ENCODE measurements at places on chromosomes 5 and 9. TPM values are rescaled to one million over a fixed set of nuclear protein-coding genes. Genes with fewer than 3 reads are reported as not detected.

The SIT1 gene
- total RNA-seq, result not detected

The IL5 gene
- total RNA-seq, result not detected

The DENND4C gene
- total RNA-seq, result 23.4 TPM

The BICD2 gene
- total RNA-seq, result 34.3 TPM

The CD14 gene
- total RNA-seq, result 10.8 TPM

The CPLANE1 gene
- total RNA-seq, result 11.9 TPM

The IFNA2 gene
- not detected for total RNA-seq

GRCh38 chr5:9156282-9156681 lies 389.6 kb downstream of the SEMA5A start:
- no peak for DNase-seq

DNA sequence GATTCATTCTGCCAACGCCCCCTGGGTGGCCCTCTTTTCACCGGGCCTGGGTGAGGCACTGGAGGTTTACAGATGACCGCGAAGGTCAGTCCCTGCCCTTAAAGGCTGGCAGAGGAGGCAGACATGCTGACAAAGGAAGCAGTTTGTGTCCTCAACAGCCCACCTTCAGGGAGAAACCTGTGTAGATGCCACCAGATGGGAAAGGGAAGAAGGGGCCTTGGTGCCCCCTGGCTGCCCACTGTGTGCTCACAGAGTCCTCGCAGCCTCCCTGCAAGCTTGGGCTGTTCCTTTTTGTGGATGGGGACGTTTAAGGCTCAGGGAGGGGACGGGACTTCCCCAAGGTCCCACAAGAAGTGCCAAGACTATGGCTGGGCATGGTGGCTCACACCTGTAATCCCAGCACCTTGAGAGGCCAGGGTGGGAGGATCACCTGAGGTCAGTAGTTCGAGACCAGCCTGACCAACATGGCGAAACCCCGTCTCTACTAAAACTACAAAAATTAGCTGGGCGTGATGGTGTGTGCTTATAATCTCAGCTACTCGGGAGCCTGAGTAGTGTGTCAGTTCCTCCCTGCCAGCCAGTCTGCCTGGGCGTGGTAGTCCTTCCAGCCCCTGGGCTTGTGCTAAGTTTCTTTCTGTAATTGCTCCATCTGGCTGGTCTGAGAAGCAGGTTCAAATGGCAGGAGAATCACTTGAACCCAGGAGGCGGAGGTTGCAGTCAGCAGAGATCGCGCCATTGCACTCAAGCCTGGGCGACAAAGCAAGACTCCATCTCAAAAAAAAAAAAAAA lies 36.2 kb downstream of the NEK6 start:
- no peak for DNase-seq

- DNase-seq, result no peak
Measured at GRCh38 chr9:107397076-107398044, 92.2 kb downstream of the KLF4 start.

GRCh38 chr9:72590824-72591223 lies 69.4 kb downstream of the TMC1 start:
- DNase-seq, result no peak

DNA sequence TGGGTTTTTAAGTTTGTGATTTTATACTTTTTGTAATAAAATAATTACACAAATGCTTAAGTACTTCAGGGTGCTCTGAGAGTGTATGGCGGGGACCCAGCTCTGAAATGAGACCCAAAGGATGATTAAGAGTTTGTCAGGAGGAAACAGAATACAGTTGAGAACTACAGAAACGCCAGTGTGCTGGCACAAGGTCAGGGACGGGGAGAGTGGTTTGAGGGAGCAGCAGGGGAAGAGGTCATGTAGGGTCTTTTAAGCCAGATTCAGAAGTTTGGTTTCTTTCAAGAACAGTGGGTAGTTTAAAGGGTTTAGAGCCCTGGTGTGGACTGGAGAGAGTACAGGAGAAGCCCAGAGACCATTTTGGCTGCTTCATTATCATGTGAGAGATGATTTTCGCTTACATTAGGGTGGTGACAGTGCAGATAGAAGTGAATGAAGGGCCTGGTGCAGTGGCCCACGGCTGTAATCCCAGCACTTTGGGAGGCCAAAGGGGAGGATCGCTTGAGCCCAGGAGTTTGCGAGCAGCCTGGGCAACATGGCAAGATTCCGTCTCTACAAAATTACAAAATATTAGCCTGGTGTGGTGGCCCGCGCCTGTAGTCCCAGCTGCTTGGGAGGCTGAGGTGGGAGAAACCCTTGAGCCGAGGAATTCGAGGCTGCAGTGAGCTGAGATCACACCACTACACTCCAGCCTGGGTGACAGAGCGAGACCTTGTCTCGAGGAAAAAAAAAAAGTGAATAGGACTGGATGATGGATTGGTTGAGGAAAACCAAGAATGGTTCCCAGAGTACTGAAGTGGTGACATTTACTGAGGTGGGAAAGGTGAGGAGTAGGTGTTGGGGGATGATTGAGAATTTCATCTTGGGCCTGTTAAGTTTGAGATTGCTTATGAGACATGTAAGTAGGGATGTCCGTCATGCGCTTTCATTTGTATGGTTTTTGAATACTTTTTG lies 1.4 kb upstream of the ETF1 start:
- DNase-seq, result no peak

DNA sequence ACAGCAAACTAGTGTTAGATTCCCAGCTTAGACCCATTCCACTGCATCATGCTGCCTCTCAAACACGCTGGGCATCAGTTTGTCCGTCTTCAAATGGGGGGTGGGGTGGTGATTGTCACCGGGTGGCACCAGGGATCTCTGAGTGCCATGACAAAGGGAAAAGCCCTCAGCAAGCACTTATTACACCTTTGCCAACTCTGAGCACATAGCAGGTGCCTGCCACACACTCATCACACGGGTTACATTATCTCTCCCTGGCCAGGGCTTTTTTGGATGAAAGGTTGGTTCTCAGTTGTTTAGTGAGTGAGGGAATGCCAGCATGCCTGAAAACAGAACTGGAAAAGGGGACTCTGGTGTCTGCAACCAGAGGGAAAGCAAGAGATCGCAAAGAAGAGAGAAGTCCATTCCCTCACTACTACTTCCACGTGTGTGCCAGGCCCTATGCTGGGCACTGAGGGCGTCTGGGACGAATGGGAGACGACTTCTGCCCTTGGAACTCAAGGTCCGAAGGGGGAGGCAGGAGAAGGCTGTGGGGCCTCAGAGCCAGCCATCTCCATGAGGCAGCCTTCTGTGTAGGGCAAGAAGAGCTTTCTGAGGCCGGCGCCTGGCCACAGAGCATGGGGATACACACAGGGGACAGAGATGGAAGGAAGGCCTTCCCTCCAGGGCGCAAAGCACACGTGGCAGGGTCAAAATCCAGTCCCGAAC lies 48.9 kb downstream of the PAX5 start:
- no peak for DNase-seq

DNA sequence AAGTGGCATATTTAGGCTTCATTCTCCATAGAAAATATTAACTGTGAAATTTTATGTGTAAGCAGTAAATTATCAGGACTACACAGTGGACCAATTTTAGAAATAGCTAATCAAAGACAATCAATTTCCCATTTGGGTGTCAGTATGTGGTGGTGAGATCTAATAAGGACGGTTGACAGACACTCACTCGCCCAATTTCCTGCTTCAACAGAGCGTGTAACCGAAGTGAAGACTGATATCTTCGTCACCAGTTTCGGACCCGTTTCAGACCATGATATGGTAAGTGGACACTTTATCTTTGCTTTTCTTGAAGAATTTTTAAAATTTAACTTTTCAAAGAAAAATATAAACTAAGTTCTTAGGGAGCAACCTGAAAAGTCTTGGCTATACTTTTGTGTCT lies 17.6 kb downstream of the GABRA1 start:
- DNase-seq, result no peak

DNA sequence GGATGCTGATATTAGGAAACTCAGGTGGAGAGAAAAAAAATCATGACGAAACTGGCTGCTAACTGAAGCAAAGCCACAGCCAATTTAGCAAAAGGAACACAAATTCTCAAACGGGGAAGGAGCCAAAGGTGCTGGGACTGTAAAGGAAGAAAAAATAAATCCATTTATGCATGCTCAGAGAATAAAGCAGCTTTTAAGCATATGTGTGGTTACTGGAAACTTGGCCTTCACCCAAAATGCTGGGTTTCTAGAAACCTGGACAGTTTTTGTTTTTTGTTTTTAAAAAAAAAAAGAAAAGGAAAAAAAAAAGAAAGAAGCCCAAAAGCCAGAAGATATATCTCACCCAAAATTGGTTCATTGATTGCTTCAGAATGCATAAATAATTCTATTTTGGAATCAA lies 8.0 kb downstream of the WHRN start:
- DNase-seq, result no peak

- DNase-seq, result no peak
Measured at GRCh38 chr9:38301376-38302106, 91.0 kb upstream of the ALDH1B1 start.

GRCh38 chr5:160312134-160312959 lies at the start of gene CCNJL:
Gene CCNJL (minus strand): TSS chr5:160312564. CDS start chr5:160311923, 641 bp downstream.
- peak; percentile 63 for DNase-seq

DNA sequence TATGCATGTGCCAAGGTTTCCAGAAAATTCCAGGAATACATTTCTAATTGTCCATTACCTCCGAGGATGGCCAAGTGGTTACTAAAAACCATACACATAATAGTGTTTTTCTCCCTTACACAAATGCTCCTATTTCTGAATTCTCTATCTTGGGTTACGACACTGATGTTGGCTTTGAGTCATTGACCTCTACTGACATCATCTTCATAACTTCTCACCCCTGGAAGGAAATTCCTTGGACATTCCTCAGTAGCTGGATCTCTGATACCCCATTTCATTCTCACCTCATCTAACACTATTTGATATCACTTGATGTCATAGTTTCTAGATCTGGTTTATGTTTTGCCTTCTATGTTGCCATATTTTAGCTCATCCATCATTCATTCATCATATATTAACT lies 287.2 kb downstream of the CTNND2 start:
- no peak for DNase-seq

DNA sequence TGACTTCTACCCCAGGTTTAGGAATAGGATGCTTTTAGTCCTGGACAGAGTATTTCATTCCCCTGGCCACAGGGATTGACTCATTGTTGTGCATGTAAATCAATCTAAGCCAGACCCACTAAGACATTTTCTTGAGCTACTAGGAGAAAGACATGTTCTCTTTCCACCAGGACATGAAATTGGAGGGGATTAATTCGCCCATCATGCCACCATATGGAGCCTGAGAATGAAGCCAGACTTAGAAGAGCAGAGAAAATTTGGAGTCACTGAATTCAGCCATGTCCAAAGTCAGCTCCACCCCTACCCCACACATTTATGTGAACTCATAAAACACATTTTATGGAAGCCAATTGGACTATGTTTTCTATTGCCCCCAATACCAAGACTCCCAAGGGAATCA lies 322.5 kb downstream of the NFIB start:
- no peak for DNase-seq

Measured in heart right ventricle (tissue), 16 donors.